ENCODE measurements at places on chromosomes 11 and 22.

DNA sequence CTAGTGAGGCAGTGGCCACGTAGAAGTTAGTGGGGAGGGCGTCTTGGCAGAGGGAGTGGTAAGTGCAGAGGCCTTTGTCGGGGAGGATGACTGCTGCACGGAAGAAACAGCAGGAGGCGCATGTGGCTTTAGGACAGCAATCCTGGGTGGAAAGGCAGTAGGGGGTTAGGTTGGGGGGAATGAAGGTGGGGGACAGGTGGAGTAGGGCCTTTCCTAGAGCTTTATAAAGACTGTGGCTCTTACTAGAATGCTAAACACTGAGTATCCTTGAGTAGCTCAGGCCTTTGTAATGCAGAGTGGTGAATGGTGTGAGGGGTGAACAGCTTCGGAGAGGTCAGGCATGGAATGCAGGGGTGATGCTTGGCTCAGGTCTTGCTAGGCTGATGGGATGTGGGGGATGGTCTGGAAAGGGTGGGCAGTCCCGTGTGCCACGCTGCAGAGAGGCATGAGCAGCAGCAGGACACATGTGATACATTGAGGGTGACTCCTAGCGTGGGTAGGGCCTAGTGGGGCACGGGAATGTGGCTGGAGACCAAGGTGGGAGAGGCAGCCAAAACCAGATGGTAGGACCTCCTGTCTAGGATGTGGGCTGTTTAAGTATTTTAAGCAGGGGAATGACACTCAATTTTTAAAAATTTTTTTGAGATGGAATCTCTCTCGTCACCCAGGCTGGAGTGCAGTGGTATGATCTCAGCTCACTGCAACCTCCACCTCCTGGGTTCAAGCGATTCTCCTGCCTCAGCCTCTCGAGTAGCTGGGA is 19.2 kb downstream of the AP2A2 start:
- DNase-seq, result no peak

DNA sequence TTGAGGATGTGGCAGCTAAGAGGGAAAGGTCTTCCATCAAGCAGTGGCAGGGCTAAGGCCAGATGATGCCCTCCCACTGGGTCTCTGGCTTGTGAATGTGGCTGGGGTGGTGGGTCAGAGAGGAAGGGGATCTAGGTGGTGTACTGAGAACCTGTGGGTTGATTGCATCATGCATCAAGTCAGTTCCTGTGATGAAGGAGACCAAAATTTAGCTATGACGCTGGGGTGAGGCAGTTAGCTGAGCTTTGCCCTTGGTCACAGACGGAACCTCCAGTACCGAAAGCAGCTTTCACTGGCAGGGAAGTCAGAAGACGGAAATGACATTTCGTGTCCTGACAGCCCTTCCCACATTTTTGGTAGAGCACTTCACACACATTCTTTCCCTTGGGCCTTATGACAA is 20.7 kb downstream of the ATG16L2 start:
- DNase-seq, result no peak

- no peak for DNase-seq
Observed at GRCh38 chr11:844693-845644, 2.3 kb downstream of the TSPAN4 start.

GRCh38 chr11:65556470-65557279 is 1.5 kb downstream of the LTBP3 start:
- no peak for DNase-seq

GRCh38 chr11:102985850-102986249 is 30.3 kb upstream of the MMP13 start:
- DNase-seq, result no peak
